ENCODE measurements at places on chromosomes 2 and 18. TPM values are rescaled to one million over a fixed set of nuclear protein-coding genes. Genes with fewer than 3 reads are reported as not detected.
A peak's percentile ranks its signal among the peaks of the same experiment; 100 is the strongest.

The EMX1 gene
- not detected for total RNA-seq

The MC4R gene
- total RNA-seq: 0.32 TPM

DNA sequence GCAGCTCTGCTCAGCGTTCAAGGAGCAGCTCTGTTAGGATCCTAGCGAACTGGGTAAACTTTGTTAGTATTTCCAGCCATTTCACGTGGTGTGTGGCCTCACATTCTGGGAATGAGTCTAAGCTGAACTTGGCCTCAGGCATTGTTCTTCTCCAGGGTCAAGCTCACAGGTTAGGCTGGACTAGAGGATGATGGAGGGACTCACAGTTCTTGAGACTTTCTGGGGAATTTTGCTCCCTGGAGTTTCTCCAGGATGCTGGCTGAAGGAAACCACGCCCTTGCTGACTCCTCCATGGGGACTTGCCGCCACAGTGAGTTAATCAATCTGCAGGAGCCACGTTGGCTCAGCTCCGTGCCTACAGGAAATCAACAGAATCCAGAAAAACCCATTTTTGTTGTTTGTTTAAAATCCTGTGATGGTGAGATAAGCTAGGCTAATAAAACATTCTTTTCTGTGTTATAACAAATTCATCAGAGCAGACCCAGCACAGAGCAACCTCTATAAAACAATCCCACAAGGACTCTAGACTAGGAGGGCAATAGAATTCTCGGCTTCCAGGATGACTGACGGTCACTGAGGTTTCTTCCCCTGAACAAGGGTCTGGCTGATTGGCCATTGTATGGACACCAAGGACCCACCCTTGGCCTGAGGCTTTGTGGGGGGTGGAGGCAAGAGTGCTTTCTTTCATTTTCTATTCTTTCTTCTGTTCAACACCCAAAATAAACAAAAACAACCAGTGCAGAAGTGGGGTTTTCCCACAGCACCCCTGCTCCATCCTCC lies 12.6 kb downstream of the CNDP1 start:
- DNase-seq: peak; percentile 88

GRCh38 chr2:168930242-168930641 lies 29.2 kb downstream of the G6PC2 start:
- no peak for DNase-seq

Measured in GM23248 (cell line).